AG10803 (cell line): ENCODE measurements at places on chromosomes 7 and 10.
A peak's percentile ranks its signal among the peaks of the same experiment; 100 is the strongest.

GRCh38 chr10:28284126-28284525 lies 18.7 kb downstream of the MPP7 start:
- no peak for DNase-seq

DNA sequence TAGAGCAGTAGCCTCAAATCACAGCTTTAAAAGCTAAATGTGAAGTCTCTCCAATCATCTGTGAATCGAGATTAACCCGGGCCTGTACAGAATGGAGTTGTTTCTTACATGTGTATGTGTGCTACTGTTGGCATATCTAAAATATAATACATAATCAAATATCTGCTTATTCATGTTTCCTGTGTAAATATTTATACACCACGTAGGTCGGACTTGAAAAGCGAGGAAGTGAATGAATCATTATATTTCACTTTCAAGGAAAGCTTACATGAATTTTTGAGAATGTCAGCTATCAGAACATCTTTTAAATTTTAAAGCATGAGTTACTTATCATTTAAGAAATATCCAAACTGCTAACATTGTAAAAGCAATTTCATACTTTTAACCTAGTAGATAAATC lies 233.3 kb downstream of the SLC25A13 start:
- no peak for DNase-seq

DNA sequence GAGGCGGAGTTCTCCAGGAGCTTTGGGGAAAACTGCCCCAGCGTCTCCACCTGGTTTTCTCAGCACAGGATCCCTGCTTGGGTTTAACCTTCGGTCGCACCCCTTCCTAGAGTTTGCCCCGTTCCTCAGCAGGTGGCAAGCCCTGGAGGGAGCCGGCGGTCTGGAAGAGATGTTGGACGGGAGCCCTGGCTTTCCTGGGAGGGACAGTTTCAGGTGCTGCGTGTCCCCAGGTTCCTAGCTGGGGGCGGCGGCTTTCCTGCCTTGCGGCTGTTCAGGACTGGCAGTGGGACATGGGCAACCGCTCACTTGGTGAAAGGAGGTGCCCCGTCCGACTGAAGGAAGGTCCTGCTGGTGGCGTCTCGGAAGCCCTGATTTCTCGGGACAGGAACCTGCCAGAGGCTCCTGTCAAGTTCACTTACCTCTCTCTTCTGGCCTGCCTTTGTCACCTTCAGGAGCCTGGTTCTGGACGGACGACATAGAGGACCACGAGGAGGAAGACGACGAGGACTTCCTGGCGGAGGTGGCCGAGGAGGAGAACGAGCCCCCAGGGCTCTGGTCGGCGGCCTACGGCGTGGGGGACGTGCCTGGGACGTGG lies 14.8 kb downstream of the ZNF316 start:
- DNase-seq, result no peak

- no peak for DNase-seq
These were observed 58.2 kb upstream of the SLC25A13 start for GRCh38 chr7:96380111-96380512.

GRCh38 chr10:6140965-6141295 lies 52.1 kb downstream of the RBM17 start:
- DNase-seq, result no peak

GRCh38 chr7:36084485-36085091 lies 68.5 kb upstream of the EEPD1 start:
- DNase-seq, result peak; percentile 58

DNA sequence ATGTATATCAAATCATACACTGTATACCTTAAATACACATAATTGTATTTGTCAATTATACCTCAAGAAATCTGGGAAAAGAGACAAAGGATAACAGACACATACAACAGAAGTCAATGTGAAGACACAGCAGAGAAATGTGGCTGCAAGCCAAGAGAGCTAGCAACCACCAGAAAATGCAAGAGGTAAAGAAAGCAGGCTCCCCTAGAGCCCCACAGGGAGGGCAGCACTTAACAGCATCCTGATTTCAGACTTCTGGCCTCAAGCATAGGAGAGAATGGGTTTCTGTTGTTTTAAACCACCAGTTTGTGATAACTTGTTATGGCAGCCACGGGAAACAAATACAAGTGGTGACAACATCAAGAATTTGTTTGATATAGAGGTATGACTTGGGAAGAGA lies 1197.2 kb downstream of the SORCS1 start:
- no peak for DNase-seq

DNA sequence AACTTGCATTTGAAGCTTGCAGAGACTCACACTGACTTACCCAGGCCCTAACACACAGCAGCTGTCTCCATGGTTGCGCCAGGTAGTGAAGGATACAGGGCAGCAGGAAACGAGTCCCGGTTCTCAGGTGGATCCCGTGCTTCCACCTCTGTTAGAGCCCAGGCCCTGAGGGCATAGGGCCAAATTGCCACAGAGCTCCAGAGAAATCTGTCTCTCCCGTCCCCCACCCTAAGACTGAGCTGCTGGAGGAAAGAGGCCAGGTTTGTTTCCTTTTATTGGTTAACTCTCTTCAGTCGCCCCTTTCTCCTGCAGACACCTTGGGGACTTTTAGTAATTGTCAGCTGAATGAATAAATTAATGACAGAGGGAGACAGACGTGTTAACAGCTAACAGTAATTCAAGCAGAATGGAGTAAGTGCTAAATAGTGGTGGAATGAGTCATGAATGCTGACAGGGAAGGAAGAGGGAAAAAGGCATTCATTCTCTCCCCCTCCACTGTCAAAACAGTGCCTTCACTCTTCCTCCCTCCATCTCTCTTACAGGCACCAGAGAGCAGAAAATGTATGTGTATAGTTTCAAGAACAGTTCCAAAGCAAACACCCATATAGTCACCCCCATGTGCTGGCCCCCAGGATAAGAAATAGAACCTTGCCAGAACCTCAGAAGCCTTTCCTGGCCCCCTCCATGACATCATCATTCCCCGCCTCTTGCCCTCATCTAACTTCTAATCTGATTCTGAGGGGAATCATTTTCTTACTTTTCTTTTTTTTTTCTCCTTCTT lies 16.8 kb upstream of the DLG5 start:
- DNase-seq, result peak; percentile 84

GRCh38 chr7:14457568-14458453 lies 444.7 kb downstream of the DGKB start:
- DNase-seq, result peak; percentile 80

GRCh38 chr7:51269321-51269720 lies 47.3 kb downstream of the COBL start:
- DNase-seq, result no peak

- no peak for DNase-seq
These were observed 433.2 kb upstream of the MGMT start for GRCh38 chr10:129033790-129034272.

DNA sequence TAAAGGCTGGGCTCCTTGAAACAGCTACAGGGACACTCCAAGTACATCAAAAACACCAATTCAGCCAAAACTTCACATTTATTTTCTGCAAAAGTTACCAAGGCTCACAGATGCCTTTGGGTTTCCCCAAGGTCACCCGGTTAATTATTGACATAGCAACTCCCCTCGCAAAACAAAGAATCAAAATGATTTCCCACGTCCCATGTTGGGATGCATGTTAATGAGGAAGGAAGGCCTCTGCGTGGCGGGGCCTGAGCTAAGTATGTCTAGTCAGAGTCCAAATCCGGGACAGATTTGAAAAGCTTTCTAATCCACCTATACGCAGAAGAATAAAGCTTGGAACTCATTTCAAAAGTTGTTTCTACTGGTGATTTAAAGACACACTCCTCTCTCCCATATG lies 535 bp upstream of the TMEM72 start:
- no peak for DNase-seq
